HAP-1 (cell line): ENCODE measurements at places on chromosomes 16 and 17.
A peak's percentile ranks its signal among the peaks of the same experiment; 100 is the strongest.

GRCh38 chr16:3792472-3793012, 75.2 kb upstream of the TRAP1 start:
- DNase-seq, result no peak

DNA sequence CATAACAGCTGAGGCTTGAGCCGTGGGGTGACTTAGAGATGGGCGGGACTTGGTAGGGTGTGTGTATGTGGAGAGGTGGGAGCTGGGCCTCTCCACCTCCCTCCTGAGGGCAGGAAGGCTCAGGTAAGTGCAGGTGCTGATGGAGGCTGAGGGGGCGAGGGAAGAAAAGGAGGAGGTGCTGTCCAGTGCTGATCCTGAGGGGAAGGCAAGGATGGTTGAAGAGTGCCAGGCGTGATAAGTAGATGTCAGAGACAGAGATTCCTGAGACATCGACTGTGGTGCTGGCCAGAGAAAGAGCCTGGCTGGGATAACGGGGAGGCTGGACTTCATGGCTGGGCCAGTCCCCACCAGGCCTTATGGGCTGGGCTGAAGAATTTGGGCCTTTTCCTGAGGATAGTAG, 159.1 kb downstream of the SDK2 start:
- no peak for DNase-seq

DNA sequence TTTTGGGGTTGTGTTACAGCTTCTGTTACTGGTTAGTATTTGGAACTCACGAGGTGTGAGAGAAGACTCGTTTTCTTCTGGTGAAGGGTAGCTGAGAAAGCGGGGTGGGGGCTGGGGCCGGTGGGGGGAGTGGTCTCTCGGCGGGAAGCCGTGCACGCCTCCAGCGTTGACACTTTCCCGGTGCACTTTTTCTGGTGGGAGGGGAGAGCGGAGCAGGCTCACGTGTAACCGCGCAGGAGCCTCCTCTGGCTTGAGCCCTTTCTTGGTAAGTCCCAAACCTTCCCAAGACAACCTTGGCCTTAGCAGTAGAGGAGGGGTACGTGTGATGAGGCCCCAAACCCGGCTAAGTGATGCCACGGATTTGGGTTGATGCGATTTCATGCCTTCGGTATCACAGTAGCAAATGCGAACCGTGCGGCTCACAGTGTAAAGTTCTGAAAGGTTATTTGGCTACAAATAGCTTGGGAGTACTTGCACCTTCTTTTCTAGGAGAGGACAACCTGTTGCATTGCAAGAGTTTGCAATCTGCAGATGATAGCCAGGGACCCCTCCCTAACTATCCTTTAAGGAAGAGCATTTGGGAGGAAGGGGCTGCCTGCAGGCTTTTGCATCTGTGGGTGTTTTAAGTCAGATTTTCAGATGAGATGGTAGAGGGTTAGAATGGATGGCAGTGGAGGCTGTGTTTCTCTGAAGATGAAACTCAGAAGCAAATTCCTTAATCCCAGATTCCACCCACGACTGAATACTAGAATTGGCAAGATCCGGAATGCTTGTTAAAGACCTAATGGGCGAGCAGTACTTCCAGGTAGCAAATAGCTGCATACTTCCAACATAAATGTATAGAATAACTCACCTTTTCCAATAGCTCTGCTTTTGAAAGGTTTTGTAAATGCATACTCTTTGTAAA, 1.5 kb downstream of the HLF start:
- DNase-seq, result no peak

- peak; percentile 59 for DNase-seq
Observed at GRCh38 chr16:72768591-72768990, 279.3 kb downstream of the ZFHX3 start.

- no peak for DNase-seq
Observed at GRCh38 chr16:57675741-57676551, 7.8 kb downstream of the ADGRG3 start.

GRCh38 chr16:25155553-25156460, 44.3 kb downstream of the LCMT1 start:
- no peak for DNase-seq

DNA sequence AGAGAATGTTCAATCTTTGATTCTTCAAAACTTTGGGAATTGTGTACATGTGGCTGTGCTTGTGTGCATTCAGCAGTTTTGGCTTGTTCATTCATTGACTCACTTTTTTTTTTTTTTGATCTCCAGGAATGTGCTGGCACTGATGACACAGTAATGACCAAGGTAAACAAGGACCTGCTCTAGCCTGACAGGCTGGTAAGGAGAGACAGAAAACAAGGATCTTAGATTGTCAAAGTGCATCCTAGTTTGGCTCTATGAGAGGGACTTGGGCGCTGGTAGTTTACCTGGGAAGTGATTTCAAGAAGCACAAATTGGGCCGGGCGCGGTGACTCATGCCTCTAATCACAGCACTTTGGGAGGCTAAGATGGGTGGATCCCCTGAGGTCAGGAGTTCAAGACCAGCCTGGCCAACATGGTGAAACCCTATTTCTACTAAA, 233.1 kb upstream of the WSCD1 start:
- DNase-seq, result no peak

DNA sequence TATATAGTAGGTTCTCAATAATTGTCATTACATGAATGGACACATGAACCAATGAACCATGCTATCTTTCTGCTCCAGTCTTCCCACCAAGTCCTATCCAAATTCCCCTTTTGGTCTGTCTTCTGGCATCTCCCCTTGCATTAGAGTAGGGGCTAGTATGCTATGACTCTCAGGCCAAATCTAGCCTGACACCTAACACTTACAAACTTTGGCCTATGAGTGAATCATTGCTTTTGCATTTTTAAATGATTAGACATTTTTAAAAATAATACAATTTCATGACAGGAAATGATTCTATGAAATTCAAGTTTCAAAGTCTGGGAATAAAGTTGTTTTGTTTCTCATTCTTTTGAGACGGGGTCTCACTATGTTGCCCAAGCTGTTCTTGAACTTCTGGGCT, 102.5 kb upstream of the MAF start:
- no peak for DNase-seq

DNA sequence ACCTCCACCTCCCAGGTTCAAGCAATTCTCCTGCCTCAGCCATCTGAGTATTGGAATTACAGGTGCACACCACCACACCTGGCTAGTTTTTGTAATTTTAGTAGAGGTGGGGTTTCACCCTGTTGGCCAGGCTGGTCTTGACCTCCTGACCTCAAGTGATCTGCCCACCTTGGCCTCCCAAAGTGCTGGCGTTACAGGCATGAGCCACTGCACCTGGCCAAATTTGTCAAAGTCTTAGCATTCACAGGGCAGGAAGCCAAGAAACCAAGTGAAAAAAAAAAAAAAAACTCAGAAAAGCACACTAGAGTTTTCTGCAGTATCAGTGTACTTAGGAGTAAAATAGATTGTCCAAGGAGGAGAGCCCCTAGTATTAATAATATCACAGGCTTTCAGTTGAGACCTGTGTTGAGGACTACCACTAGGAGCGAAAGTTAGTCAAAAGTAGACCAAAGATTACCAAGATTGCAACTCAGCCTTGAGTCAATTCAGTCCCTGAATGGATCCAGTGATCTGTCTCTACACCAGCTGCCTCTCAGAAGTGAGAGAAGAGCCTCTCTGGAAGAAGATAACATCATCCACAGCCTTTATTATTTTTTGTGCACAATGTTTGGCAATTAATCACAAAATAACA, 159.7 kb downstream of the CEP112 start:
- DNase-seq, result no peak

DNA sequence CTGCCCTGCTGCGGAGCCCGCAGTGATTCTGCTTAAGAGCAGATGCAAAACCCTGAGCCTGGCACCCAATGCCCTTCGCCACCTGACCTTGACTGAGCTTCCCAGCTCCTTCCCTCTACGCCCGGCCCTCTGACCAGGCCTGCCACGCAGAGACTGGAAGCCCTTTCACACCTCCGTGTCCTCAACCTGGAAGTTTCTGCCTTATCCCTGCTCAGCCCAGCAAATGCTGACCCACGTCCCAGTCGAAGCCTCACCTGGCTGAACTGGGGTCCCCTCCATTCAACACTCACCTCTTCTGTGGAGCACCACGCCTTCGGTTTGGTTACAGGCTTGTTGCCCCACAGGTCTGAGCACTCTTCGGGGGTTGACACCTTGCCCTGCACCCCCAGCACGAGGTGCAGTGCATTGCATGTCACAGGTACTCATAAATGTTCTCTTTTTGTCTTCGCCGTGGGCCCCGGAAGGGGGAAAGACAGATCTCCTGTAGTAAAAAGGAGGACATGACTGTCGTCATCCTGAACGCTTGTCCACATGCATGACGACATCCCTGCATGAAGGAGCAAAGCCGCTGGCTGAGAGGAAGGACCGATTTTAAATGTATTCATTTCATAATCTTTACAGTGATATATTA, 153.6 kb upstream of the TNRC6C start:
- DNase-seq, result no peak

DNA sequence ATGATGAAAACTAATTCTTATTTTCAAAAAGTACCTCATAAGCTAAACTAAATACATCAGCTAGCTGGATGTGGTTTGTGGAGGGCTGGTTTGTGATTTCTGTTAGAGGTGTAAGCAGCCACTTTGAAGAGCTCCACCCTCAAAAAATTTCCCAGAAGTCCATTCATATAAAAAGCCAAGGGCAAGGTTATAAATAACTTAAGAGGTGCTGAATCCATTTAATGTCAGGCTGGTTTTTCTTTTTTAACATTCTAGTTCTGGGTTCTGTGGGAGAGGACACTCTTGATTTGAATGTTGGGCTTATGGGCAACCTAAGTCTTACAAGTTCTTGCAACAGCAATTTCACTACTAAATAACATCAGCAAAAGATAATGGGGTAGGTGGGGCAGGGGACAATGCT, 3.4 kb upstream of the WIPI1 start:
- no peak for DNase-seq

- no peak for DNase-seq
Observed at GRCh38 chr17:6195123-6195522, 124.9 kb downstream of the WSCD1 start.

- DNase-seq, result no peak
Observed at GRCh38 chr17:77498791-77499698, 358.3 kb downstream of the SEC14L1 start.

DNA sequence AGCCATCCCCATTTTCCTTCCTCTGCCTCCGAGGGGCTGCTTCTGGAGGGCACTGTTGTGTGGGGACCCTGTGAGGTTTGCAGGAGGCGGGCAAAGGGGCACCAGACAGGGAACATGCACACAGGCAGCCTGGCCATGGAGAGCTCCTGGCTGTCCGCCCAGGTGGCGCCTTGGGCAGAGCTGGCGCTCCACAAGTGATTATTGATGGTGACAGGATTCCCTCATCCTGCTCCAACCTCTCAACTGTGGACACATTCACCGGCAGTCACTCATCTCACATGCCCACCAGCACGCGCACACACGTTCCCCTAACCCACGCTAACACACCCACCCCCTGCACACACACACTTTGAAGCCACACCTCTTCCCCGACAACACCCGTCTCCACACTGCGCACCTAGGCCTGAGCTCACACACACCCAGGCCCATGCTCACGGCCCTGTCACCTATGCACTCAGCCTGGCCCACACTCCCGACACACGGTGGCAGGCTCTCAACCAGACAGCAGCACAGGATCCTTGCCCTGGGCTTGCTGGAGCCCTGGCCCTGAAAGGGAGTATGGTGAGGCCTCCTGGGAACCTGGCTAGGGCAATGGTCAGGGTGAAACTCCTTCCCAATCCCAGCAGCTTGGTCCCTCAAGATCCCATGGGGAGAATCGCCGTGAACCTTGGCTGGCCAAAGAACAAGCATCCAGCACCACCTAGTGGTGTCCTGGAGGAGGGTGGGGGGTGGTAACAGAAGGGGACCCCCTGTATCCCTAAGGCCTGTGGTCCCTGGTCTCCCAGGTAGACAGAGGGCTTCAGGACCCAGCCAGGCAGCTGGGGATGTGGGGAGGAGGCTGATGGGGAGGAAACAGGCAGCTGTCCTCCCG, 3.6 kb downstream of the PNMT start:
- peak; percentile 60 for DNase-seq

DNA sequence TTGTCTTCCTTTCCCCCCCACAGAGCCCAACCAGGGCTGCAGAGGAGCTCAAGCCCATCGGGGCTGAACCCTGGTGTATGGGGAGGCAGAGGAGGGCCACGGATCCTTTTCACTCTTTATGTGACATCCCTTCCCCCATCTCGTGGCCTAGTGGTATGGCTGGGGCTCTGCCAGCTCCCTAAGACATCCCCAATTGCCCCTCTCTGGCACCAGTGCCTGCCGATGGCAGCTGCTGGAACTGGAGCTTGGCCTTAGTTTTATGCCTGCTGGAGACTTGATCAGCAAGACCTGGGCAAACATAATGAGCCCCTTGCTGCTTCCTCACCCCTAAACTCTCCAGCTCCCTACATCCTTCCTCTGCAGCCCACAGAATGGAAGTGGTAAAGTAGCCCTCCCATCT, 8.0 kb upstream of the TOP2A start:
- DNase-seq, result no peak

DNA sequence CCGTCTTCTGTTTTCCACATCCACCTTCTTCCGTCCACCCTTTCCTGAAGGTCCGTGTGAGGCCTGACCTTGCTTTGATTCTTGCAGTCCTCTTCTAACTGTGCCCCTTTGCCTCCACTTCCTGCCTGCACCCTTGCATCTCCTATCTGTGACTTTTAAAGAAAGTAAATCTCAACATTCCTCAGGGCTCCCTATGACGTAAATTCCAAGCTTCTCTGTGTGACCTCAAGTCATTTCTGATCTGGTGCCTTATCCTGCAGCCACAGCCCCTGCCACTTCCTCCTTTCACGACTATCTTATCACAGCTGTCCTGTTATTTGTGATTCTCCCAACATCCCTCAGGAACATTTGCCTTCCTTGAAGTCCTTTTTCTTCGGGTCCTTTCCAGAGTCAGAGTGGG, 520.5 kb downstream of the CDH13 start:
- DNase-seq, result no peak

- DNase-seq, result no peak
Observed at GRCh38 chr17:933312-934073, 46.1 kb downstream of the NXN start.

- DNase-seq, result no peak
Observed at GRCh38 chr17:68429881-68430280, 27.4 kb downstream of the WIPI1 start.

GRCh38 chr17:29084541-29085146, 41.7 kb downstream of the PIPOX start:
- no peak for DNase-seq

GRCh38 chr16:22089910-22090309, 2.4 kb upstream of the VWA3A start:
- no peak for DNase-seq

DNA sequence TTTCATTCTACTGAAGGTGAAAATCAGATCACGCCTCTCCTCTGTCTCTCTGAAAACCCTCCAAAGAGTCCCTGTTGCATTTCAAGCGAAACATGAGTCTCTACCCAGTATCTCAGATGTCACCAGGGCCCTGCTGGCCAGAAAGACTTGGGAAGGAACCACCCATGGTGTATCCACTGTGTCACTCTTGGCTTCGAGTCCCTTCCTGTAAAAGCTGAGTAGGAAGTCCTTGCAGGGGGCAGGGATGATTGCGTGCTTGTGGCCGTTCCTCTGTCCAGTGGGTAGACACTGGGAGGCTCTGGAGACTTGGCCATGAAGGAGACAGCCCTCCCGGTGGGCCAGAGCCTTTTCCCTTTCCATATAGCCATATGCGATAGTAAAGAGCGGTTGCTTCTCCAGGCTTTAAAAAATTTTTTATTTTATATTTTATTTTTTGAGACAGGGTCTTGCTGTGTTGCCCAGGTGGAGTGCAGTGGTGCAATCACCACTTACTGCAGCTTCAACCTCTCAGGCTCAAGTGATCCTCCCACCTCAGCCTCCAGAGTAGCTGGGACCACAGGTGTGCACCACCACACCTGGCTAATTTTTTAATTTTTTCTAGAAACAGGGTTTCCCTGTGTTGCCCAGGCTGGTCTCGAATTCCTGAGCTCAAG, 19.0 kb upstream of the RMI2 start:
- no peak for DNase-seq
